ENCODE measurements at places on chromosomes 12 and 14.

DNA sequence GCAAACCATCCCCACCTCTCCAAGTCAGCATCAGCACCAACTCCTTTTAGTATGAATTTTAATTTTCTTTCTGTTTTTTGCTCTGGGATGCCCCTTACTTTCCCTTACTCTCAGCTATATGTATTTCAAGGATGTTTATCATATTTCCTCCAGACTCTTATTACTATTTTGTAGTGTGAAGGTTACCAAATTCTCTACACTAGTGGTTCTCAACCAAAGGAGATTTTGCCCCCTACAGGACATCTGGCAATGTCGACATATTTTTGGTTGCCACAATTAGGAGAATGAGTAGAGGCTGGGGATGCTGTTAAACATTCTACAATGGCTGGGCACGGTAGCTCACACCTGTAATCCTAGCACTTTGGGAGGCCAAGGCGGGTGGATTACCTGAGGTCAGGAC, 29.1 kb upstream of the SOS2 start:
- DNase-seq = peak; percentile 57

DNA sequence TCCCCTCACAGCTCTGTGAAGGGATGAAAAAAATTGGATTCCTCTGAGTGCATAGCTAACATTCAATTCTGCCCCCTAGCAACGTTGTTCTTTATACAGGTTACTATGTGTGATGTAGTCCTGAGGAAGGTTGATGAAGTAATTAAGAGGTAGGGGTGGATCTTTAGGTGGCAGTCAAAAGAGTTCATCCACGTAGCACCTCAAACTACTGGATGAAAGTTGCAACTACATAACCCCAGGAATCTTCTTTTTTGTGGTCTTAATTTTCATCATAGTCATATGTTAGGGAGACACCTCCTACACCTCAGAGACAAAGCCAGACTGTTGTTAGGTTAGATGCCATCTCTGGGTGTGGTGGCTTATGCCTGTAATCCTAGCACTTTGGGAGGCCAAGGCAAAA, 10.2 kb upstream of the NFE2 start:
- no peak for DNase-seq

DNA sequence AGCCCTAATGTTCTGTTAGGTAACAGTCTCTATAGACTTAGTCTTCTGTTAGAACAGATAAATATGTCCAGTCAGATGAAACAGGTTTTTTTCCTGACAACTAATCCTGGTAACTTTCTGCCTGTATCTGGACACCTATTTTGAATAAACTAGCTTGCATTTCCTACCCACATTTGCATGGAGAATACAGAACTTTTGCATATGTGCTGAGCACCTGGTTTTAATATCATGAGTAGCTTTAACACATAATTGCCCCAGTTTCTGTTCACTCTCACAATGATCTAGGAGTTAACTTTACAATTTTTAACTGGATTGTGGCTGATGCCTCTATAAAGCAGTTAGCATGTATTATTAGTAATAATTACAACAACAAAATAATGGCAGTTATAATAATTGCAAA, 111.7 kb downstream of the KTN1 start:
- DNase-seq = no peak

DNA sequence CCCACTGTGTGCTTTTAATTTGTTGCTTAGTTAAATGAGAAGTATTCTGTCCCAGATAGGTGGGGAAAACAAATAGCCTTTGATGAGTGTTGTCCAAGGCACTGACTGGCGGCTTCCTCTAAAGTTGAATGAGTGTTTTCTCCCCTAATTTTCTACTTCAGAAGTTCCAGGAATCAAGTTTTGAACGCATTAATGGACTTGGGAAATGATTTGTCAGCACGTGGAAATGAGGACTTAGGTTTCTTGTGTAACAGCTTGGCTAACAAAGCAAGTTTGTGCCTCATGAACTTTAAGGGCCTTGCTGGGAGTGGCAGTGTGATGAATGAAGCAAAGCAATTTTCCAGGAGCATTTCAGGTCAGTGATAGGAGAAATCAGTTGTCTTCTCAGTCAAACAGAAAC, 56.9 kb downstream of the LIN52 start:
- DNase-seq = no peak

DNA sequence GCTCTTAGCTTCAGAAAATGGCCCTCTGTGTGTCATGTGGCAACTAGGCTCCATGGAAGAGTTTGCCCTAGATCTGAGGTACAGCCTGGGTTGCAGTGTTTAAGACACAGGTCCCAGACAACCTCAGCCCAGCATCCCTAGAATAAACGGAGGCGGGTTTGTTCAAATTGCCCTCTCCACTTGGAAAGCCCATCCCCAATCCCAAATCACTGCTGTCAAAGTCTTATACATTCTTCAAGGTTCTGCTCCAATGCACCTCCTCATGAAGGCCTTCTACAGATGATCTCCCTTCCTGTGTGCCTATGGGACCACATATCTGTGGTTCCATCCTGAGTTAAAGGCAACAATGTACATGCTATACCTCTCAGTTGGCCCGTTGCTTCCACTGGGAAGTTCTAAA, 289.8 kb downstream of the DPF3 start:
- DNase-seq = no peak

- no peak for DNase-seq
Measured at GRCh38 chr12:29566441-29566840, 69.0 kb upstream of the OVCH1 start.

DNA sequence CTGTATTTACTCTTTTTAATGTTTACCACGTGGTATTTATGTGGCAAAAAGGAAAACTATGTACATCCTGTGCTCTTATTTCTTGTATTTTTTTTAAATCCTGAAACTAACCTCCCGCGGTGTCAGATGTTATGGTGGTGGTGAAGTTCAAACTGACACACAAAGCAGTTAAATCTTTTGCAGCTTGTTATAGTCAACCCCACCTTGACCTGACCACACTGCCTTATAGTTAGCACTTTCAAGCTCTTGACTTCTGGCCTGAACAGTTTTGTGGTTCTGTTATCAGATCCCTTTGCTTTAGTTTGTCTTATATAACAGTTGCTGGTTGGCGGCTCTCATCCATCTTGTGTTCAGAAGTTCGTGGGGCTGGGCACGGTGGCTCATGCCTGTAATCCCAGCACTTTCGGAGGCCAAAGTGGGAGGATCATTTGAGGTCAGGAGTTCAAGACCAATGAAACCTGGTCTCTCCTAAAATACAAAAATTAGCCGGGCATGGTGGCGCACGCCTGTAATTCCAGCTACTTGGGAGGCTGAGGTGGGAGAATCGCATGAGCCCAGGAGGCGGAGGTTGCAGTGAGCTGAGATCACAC, 2.1 kb downstream of the UNG start:
- peak; percentile 30 for DNase-seq

- no peak for DNase-seq
Measured at GRCh38 chr14:32474478-32475195, 145.5 kb downstream of the AKAP6 start.

GRCh38 chr12:78120866-78121560, 290.3 kb downstream of the NAV3 start:
- DNase-seq = peak; percentile 20

- no peak for DNase-seq
Measured at GRCh38 chr12:8559676-8560075, 19.0 kb upstream of the CLEC4E start.

DNA sequence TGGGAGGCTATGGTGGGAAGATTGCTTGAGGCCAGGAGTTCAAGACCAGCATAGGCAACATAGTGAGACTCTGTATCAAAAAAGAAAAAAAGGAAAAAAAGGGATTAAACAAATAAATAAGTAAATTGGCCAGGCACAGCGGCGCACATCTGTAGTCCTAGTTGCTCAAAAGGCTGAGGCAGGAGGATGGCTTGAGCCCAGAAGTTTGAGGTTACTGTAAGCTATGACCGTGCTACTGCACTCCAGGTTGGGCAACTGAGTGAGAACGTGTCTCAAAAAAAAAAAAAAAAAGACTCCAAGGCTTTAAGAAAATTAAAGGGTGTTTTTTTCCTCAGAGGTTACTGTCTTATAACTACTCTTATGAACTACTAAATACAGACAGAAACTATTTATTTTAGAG, 11.7 kb downstream of the BEST3 start:
- DNase-seq = no peak

Measured in EH (cell line).